EH (cell line): ENCODE measurements at places on chromosomes 11 and 22.
A peak's percentile ranks its signal among the peaks of the same experiment; 100 is the strongest.

- no peak for DNase-seq
These were observed 51.0 kb downstream of the ANO1 start for GRCh38 chr11:70129051-70129592.

GRCh38 chr22:23840026-23840425, 1.2 kb upstream of the DERL3 start:
- no peak for DNase-seq

DNA sequence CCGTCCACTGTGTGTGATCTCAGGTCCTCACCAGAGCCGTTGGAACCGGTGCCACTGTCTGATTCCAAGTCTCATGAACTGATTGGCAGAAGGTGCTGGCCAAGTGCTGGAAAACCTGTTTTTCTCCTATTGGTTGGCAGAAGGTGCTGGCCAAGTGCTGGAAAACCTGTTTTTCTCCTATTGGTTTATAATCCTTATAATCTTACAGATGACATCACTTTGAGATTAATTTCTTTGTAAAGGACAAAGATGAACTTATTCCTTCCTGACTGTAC, 1106.3 kb downstream of the BRD1 start:
- no peak for DNase-seq

DNA sequence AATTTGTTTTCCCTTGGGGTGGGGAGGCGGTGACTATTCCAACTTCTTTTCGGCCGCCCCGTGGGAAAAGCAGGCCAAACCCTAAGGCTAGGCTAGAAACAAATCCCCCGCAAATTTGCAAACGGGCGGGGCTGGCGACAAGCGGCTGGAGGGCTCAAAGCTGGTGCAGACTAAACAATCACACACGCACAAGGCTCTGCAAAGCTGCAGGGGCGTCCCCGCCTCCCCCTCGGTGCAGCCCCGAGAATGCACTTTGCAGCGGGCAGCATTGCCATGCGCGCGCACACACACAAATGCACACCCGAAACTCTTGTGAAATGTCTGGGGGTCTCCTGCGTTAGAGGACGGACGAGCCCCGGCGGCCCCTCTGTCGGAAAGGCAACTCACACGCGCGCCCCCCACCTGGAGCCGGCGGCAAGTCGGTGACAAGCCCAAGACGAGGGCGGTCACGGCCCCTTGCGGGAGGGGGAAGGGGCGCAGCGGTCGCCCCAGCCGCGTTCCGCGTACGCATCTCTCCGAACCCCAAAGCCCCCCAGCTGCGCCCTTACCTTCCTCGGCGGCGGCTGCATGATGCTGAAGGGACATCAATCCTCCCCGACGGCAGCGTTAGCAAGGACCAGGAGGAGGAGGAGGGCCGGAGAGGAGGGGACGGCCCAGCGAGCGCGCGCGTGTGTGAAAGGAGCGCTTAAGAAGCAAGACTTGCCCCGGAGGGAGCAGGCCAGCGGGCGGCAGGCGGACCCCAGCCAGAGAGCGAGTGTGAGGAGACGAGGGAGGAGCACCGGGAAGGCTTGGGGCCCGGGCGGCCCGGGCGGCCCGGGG, 600 bp downstream of the FCHSD2 start:
- peak; percentile 82 for DNase-seq

DNA sequence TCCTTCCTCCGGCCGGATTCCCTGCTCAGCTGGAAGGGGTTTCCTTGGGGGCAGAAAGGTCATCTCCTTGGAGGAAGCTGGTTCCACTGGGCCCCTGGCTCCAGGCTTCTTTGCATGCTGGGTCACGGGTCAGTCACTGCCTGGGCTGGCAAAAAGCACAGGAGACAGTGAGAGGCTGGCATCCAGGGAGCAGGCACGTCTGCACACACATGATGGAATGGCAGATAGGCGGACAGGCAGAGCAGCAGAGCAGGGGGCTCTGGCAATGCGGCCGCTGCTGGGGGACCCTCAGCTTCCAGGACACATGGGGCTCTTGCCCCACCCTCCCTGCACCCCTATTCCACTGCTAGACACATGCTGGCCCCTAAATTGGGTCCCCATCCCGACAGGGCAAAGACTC, 40.4 kb downstream of the C11orf58 start:
- no peak for DNase-seq

- no peak for DNase-seq
These were observed 40.6 kb downstream of the SCUBE1 start for GRCh38 chr22:43302531-43303041.

DNA sequence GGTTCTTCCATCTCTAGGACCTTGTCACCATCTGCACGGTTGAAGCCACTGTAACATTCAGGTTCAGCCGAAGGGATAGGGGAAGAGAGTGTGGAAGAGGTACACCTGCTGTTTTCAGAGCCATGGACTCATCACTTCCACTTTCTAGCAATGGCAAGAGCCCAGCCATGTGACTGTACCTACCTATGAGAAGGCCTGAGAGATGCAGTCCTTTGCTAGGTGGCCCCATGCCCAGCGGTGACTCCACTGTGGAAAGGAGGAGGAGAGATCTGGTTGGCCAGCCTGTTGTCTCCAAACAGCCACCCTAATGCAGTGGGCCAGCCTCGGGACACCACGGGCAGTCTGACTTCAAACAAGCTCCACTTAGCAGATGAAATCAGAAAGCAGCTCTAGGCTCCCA, 16.0 kb downstream of the RASD2 start:
- DNase-seq, result no peak

DNA sequence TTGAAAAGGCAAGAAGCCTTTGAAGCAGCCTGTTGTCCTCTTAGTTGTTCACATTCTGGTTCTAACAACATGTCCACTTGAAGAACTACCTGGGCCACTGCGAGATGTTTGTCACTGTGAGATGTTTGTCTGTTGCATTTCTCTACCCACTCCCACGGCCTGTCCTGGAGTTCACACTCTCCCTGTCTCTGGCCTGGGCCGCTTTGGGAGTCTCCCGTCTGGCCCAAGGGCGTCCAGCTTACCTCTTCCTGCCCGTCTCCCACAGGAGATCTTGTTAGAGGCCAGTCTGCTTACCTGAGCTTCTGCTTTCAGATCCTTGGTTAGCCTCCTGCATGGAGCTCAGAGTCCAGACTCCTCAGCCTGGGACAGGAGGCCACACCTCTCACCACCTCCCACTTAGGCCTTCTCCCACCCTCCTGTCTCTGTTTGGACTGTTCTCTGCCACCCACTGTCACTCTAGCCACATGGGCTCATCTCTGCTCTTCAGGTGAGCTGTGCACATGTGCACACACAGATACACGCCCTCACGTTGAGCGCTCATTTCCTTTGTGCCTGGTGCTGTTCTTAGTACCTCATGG, 66.0 kb downstream of the TBC1D22A start:
- no peak for DNase-seq

DNA sequence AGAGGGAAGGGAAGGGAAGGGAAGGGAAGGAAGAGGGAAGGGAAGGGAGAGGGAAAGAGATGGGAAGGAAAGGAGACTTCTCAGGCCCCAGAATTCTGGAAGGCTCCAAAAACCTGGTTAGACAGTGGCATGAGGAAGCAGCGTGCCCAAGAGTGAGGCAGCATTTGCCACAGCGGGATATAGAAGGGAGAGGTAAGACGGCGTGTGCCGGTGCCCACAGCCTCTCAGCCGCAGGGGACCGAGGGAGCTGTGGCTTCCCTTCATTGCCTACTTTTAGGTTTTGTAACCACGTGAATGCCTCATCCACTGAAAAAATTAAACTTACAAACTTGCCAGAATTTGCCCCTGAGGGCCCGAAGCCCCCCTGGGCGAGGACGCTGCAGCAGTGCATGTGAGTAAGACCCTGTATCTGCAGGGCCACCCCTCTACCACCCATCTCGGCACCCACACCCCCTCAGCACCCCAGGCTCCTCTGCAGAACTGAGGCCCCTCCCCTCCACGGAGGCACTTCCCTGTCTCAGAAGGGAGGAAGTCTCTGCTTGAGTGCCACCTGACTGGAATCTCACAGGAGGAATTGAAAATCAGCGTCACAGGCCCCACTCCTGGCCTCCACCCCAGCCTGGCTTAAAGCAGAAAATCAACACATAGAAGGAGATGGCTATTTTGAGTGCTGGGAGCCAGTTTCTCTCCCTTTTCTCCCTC, 58.1 kb downstream of the LINC01488 start:
- no peak for DNase-seq

GRCh38 chr11:6737872-6738466, 33.8 kb downstream of the OR2AG2 start:
- DNase-seq, result peak; percentile 49

- DNase-seq, result no peak
These were observed 430.9 kb downstream of the BRD1 start for GRCh38 chr22:49396817-49397216.

DNA sequence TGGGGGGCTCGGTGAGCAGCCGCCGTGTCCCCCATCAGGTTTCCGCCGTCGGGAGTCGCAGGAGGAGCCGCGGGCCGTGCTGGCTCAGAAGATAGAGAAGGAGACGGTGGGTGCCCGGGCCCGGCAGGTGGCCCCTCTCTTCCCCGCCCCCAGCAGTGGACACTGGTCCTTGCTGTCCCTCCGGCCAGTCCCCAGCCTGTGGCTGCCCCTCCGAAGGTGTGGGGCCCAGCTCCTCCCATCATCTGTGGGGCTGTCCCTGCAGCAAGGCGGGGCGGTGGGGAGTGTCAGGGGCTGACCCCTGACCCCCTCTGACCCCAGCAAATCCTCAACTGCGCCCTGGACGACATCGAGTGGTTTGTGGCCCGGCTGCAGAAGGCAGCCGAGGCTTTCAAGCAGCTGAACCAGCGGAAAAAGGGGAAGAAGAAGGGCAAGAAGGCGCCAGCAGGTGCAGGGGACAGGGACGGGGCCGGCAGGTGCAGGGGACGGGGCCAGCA, 15.3 kb downstream of the EPS8L2 start:
- no peak for DNase-seq

DNA sequence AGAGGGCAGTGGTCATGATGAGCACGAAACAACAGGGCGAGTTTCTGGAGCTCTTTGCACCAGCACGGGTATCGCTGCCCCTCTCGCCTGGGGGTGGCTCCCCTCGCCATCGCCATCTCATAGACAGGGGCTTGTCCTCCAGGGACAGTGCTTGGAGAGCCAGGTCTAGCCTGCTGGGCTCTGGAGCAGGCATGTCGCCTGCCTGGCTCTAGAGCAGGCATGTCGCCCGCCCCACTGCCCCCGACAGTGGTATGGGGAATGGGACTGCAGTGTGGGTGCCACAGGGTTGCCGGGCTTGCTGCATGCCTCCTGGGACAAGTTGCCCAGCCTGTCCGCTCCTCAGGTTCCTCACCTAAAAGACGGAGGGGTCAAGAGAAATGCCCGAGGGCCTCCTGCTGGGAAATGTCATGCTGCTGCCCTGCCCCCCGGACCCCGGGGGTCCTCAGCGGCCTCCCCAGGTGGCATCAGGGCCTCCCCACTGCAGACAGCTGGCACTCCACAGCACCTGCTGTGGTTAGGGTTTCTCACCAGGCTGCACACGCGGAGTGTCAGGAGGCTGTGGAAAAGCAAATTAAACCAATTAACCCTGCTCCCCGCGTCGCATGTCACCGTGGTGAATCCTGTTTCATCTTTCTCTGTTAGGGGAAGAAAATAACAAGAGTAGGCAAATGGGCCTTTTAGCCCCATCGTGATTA, 403.0 kb downstream of the TBC1D22A start:
- no peak for DNase-seq

- DNase-seq, result no peak
These were observed 7.6 kb downstream of the PLEKHB1 start for GRCh38 chr11:73653996-73654395.

GRCh38 chr22:33519071-33519973, 401.0 kb downstream of the LARGE1 start:
- DNase-seq, result peak; percentile 53

DNA sequence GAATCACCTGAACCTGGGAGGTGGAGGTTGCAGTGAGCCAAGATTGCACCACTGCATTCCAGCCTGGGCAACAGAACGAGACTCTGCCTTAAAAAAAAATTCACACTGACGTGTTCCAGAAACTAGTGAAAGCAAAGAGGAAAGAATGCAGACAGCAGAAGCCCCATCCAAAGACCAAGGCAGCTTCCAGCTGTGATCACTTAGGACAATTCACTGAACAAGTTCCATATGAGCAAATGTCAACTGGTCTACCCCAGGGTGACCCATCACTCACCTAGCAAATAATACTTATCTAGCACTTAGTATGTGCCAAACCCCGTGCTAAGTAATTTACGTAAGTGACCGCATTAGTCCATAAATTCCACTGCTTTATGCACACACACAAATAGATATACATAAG, 138.9 kb downstream of the LARGE1 start:
- DNase-seq, result peak; percentile 48

DNA sequence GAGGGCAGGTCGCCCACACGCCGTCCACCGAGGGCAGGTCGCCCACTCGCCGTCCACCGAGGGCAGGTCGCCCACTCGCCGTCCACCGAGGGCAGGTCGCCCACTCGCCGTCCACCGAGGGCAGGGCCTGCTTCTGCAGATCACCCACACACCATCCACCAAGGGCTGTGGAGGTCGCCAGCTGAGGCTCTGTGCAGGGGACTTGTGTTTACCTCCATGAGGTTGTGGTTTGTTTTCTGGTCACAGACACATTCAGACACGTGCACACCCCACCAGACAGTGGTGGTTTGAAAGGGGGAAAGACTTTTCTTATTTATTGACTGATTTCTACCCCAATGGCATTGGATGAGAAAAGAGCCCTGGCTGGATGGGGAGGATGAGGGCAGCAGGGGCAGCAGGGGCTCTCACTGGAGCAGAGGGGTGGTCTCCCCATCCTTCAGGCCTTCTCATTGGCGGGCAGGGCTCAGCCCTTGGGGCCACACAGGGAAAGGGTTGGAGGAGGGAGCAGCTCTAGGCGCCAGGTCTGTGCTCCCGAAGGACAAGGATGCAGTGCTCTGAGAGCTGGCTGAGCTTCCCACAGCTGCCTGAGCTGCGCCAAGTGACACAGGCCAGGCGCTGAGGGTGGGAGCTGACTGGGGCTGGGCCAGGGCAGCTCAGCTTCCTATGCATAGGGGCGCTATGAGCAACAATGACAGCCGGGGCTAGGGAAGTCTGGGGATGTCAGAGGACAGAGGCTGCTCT, 252.6 kb upstream of the B3GAT1 start:
- DNase-seq, result no peak

GRCh38 chr11:134628426-134628825, 216.4 kb upstream of the B3GAT1 start:
- no peak for DNase-seq

- DNase-seq, result no peak
These were observed 3.6 kb upstream of the CCDC117 start for GRCh38 chr22:28768701-28769393.

DNA sequence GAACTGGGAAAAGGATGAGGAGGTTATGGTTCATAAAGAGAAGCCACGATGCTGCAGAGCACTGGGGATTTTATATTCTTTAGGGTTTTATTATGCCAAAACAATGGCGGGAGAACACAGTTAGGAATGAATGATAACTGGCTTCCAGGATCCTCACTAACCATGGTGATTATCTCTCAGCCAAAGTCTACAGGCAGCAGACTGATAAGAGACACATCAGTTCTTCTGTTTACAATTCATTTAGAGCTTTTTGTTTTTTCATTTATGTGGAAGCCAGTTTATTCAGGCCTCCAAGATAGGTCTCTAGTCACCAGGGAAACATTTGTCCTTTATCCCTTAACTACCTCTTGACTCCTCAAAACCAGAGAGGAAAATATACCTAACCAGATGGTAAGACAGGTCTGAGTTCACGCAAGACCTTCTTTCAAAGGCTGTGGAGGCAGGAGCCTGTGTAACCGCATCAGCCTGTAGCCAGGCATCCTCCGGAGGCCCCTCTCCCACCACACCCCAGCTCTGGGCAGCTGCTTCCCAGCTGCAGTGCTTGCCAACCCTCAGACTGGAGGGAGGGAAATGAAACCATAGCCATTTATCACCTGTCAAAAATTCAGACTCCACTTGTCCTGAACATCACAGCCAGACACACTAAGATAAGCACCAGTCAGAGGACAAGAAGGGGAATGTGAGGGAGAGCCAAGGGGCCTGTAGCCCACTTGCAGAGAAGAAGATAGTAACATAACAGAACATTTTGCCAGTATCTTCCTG, 57.2 kb upstream of the FAM181B start:
- DNase-seq, result no peak
